Cortex of kidney (tissue), 1 donor: ENCODE measurements at places on chromosomes 16 and 17.

GRCh38 chr17:9330611-9331271 is 244.9 kb downstream of the STX8 start:
- DNase-seq = no peak

DNA sequence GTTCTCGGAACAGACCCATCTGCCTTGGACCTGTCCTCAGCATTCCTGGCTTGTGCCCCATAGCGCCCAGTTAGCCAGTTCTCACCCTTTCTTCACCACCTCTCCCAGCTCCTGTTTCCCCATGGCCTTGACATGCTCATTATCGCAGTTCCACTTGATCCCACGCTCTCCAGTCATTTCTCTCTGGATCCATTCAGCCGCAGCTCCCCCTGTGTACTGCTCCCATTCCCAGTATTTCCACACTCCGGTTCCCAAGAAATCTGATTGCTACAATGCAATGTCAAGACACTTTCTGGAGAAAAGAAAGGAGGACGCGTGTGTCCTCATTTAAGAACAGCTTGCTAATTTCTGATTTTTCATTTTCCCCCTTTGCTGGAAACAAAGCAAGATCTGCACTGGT is 55.4 kb downstream of the TMEM186 start:
- DNase-seq = no peak

- DNase-seq = no peak
Observed at GRCh38 chr17:37742116-37742761, 2.6 kb downstream of the HNF1B start.

DNA sequence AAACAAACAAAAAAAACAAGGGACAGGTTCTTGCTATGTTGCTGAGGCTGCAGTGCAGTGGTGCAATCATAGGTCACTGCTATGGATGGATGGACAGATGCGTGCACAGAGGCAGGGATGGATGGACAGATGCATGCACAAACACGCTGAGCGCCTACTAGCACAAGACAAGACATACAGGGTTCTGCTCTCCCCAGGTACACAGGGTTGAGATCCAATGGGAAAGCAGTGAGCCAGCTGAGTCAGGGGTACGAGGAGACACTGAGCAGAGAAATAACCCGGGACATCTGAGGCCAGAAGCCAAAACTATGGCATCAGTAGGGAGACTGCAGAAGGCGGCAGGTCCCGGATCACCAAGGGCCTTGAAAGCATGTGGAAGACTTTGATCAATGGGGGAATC is 6.2 kb downstream of the IL32 start:
- DNase-seq = no peak

DNA sequence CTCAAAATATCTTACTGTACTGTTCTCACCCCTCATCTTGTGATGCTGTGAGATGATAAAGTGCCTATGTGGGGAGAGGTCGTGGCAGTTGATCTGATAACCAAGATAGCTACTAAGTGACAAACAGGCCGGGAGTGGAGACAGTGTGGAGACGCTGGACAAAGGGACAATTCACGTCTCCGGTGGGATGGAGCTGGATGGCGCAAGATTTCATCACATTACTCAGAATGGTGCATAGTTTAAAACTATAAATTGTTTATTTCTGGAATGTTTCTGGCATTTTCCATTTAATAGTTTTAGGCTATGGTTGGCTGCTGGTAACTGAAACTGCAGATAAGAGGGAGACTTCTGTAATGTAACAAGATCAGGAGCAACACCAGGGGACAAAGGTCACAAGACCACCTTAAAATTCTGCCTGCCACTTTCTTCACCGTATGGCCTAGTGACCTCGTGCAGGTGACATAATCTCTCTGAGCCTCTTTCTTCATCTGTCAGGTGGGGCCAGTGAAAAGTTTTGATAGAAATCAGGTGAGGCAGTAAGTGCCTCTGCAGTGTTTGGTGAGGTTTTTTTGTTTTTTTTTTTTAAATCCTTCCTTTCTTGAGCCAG is 54.4 kb upstream of the LGALS9 start:
- no peak for DNase-seq

- no peak for DNase-seq
Observed at GRCh38 chr16:85123891-85124635, 11.8 kb upstream of the CIBAR2 start.

DNA sequence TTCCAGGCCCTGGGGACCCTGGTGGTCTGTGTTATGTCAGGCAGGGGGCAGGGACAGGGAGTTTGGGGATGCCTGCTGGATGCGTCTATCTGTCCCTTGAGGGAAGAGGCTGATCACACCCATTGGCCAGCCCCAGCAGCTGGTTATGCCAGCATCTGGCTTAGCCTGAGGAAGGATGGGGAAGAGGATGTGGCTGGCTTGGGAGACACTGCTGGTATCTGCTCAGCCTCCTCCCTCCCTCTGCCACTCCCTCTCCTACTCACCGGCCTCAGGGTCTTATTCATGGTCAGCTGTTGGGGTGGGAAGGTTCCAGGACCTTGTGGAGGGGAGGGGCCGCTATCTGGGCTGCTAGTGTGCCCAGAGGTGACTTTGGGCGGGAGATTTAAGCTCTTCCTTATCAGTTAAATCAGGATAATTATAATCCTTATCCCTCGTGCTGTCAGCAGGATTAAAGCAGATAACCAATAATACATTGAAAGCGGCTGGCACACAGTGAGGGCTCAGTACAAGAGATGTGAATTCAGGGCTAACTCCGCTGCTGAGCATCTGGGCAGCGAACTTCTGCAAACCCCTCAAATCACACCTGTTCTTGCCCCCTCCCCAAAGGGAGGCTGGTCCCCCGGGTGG is 36.0 kb upstream of the MLKL start:
- no peak for DNase-seq

GRCh38 chr16:83738923-83739503 is 68.8 kb upstream of the HSBP1 start:
- DNase-seq = no peak

GRCh38 chr16:87765473-87765775 is 362 bp downstream of the KLHDC4 start:
- DNase-seq = no peak

GRCh38 chr17:6756425-6757031 is 682 bp downstream of the XAF1 start:
- no peak for DNase-seq

DNA sequence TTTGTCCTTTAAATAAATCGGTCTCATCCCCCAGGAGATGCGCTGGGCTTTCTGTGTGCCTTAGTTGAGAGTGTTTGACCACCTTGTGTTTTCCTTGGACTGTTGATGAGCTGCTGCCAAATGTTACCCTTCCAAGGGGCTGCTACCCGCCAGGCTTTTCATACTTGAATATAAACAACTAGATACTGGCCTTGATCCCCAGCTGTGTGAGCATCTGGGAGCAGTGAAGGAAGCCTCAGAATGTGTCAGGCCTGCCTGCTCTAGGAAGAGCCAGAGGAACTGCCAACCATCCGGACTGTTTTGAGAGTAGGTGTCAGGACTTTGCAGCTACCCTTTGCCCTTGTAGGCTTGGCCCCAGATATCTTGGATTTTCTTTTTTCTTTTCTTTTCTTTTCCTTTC is 57.8 kb downstream of the LDHD start:
- no peak for DNase-seq

DNA sequence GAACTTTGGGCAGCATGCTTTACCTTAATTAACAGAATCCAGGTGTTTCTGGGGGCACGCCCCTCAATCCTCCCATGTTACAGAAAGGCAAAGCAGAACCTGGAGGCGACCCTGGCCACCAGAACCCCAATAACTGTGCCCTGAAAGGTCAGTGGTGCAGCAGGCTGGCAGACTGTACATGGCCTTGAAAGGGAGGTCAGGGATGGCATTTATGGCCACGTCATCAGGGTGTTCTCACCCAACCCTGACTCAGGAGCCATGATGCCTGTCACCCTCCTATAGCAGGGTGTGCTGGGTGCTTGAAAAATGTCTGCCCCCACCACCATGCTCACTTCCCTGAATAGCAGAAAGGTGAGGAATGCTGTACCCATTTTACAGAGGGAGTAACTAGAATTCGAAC is 177.7 kb downstream of the TMEM132E start:
- DNase-seq = no peak

GRCh38 chr16:76265434-76266045 is 11.7 kb upstream of the CNTNAP4 start:
- DNase-seq = no peak

GRCh38 chr17:8224891-8225812 is 14.8 kb upstream of the AURKB start:
- DNase-seq = no peak

GRCh38 chr16:84618581-84619460 is 943 bp upstream of the COTL1 start:
- DNase-seq = no peak

DNA sequence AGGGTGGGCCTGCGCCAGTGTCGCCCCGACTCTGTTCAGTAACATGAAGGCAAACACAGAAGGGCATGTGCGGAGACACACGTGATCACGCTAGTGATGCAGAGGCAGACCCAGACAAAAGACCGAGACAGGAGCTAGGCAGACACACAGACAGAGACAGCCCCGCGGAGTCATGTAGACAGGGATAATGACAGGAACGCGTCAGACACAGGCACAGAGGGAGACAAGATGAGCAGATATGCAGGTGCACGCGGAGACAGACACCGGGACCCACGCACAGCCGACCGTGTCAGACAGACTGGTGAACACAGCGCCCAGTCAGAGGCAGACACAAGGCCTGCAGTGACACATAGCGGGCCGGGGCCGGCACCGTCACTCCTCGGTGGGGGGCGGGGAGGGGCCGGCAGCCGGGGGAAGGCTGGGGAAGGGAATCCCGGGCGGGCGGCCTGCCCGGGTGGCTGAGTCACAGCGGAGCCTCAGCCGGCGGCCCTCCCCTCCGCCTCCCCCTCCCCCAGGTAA is 7.4 kb downstream of the KDM6B start:
- DNase-seq = no peak

- no peak for DNase-seq
Observed at GRCh38 chr17:81682565-81683207, 911 bp downstream of the ARL16 start.

DNA sequence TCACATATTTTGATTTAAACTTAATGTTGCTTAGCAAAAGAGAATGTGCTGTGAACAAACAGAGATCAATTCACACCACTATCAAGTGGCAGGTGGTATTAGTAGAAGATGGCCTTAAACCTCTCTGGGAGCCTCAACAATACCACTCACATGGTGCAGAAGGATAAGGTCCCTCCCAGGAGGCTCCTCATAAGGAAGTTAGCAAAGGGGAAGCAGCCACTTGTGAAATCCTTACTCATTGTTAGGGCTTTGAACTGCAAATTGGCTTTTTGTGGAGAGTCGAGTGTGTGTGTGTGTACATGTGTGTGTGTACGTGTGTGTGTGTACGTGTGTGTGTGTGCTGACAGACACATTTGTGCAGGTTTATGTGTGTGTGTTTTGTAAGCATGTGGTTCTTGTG is 48.9 kb upstream of the ASIC2 start:
- no peak for DNase-seq

DNA sequence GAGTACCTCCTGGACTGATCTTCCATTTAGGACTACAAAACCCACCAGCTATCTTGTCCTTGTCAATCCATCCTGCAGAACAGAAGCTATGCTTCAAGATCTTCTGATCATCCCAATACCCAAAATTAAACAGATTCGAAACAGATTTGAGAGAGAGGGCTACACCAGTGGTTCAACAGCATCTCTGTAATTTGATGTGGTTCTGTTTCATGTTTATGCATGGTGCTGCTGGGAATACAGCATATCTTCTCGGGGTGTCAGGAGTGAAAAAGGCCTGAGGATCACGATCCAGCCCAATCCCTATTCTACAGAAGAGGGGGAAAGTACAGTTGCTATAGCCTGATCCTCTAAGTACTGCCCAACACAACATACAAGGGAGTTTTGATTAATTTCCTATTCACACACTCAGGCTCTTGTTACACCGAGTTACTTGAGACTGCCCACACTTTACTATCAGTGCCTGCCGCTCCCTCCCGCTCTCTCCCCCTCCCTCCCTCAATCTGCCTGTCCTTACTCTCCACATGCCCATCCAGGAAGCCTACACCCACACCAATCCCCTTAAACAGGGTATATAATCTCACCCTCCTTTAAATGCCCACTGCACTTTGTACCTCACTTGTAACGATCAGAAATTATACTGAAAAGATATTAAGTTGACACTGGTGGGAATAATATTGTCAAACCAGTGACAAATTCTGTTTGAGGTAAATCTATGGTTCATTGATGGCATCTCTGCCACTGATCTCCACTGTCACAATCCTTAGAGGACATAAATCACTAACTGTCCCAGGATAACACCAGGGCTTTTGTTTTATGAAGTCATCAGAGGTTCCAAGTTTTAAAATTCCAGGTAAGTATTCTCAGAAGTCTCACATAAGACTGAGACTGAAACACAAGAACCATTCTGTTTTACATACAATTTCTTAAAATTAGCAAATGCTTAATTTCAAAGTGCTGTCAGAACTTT is 89.3 kb upstream of the PLEKHM1 start:
- DNase-seq = no peak

DNA sequence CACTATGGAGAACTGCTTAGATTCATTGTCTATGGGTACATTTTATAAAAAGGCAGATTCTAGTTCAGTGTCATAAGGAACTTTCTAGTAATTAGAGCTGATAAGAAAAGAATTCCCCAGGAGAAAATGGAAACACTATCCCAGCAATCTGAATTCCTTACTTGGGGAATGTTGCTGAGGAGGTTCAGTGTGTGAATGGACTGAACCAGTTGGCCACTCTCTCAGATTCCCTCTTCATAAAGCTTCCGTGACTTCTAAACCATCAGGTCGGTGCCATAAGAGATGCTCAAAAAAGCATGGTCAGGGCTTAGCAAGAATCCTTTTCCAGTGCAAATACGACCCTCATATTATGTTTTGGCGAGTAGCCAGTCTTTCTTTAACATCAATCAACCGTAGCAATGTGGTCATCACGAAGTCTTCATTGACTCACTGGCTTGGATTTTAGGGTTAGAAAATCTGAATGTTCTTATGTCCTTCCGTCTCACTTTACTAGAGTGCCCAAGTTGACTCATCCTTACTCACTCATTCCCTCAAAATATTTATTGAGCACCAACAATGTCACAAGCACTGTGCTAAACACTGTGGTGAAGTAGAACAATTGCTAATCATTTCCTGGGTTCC is 102.7 kb upstream of the HLF start:
- no peak for DNase-seq

GRCh38 chr16:89430436-89431157 is 59.8 kb downstream of the ANKRD11 start:
- DNase-seq = no peak

- DNase-seq = no peak
Observed at GRCh38 chr17:16873174-16874035, 98.5 kb downstream of the TNFRSF13B start.

GRCh38 chr17:80319999-80320344 is 59.3 kb downstream of the RNF213 start:
- DNase-seq = no peak
